ENCODE measurements at places on chromosomes 5 and 9.

DNA sequence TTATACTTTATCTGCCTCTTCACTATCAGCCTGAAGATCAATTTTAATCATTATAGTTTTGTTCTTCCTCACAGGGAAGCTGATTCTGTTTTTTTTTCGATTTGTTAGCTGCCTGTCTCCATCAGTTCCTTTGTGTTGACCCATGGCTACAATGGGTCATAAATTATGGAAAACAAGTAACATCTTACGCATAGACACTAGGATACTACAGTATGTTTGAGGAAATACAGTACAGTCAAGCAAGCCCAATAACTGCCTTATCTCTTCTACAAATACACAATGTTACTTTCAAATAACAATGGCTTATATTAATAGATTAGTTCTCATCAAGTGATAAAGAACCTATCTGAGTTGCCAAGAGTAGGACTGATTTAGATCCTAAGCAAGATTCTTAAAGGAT, 160.5 kb upstream of the FREM1 start:
- DNase-seq, result no peak

DNA sequence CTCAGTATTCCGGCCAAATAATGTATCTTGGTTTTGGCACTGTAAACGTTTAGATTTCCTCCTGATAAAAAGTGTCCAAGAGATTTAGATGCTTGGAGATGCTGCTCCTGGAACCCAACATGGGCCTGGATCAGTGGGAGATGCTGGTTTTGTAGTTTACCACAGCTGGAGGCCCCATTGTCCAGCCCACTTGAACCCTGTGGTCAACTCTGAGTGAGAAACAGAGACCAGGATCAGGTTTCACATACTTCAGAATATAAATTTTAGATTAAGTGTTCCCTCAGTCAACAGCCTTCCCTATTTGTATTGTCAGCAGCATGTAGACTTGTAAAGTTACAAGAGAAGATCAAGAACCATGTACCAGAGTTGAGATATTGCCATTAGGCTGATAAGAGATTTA, 144.7 kb upstream of the C9orf72 start:
- no peak for DNase-seq

- DNase-seq, result peak; percentile 22
These were observed 43.4 kb upstream of the N4BP3 start for GRCh38 chr5:178069909-178070308.

DNA sequence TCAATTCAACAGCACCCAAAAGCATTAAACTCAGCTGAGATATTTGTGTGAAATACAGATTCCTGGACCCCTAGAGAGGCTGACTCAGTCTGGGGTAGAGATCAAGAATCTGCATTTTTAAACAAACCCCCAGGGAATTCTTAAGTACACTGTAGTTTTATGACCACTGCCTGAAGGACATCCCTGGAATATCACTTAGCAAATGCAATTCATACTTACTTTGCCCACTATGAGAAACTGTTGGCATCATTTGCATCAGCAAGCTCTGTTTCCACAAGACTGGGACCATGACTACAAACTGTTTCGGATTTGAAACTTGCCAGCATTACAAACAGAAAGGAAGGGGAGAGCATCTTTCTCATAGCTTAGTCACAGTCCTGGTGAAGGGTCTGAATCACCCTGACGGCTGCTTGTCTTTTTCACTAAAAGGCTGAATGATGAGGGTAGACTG, 63.7 kb downstream of the MLLT3 start:
- peak; percentile 45 for DNase-seq

DNA sequence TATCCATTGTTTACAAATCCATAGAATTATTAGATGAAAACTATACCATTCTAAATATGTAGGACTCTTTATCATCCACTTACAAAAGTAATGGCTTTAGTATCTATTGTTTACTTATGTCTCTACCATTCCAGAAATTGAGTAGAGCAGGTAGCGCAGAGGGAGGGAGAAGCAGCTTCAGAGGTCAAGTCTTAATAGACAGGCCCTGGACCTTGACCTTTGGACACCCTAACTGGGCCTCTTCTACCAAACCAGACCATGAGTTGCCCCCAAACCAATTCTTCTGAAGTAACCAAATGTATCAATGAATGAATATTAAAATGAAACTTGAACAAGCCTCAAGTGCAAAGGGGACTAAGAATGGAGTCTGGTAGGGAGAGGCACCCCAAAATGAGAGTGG, 124.9 kb upstream of the ANKRD55 start:
- no peak for DNase-seq

DNA sequence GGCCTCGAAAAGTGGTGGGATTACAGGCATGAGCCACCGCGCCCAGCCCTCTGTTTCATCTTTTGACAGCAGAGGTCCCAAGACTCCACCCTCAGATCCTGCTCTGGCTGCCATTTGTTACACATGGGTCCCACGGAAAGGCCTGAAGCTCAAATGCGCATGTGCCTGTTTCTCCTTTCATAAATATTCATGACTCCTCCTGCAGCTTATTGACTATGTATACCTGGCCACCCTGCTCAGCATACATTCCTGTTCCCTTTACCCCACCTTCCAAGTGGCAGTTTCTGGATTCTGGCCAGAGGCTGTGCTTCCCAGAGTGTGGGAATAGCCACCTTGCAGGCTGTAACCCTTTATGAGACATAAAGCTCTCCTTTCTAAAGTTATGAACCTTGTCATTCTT, 46.5 kb downstream of the AUH start:
- DNase-seq, result no peak

DNA sequence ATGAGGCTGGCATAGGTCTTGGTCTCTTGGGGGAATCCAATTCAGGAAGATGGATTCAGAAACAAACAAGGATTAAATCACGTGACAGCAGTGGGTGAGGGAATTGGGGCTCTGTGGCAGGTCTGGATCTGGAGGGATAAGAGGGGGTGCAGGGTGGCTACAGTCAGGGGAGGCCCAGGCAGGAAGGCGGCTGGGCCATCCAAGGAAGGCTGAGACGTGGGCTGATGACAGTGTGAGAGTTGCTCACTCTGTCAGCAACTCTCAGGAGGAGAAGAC, 65.8 kb upstream of the COL5A1 start:
- DNase-seq, result no peak

DNA sequence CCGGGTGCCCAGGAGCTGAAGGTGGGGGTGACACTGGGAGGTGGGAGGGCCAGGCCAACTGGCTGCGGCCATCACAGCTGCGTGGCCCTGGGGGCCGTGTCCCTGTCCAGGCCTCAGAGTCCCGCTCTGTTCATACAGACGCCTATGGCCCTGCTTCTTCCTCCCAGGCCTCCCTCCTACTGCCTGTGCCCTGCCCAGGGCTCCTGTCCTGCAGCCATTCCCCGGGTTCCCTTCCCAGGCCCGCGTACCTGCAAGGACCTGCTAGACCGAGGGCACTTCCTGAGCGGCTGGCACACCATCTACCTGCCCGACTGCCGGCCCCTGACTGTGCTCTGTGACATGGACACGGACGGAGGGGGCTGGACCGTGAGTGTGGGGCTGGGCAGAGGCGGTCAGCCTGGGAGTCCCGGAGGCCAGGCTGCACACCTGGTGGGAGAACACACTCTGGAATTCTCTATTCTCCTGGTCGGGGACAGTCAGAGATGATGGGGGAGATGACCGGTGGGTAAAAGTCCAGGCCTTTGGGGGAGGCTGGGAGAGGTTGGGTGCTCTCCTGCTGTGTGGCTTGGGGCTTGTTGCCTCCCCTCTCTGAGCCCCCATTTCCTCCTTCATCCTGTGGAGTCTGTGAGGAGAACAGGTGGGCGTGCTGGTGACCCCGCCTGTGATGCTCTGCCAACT, 4.5 kb downstream of the FCN2 start:
- no peak for DNase-seq

- DNase-seq, result no peak
These were observed 43.3 kb downstream of the SPARC start for GRCh38 chr5:151643388-151643787.

DNA sequence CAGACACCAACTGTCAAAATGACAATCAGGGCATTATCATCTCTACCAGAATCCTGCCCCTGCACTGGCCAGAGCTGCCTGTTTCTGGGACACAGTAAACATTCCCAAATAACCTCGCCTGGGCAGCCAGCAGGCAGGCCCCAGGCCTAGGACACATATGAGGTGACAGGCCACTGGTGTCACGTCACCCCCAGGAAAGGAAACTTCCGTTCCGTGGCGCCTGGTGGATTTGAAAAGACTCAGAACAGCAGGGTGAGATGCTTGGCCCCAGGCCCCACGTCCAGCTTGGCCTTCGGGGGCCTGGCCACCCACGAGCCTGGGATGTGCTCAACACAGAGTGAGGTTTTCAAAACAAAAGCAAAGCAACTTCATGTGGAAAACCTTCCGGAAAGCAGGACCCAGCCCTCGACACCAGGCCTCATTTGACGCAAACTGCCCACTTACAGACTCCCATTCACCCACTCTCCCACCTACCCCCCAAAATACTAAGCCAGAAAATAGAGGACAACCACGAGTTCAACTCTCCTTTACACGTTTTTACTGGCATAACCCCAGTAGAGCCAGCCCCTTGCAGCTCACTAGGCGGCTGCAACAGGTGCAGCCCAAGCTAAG, 1.2 kb downstream of the SEMA4D start:
- DNase-seq, result no peak
